ENCODE measurements at places on chromosomes 7 and 10. TPM values are rescaled to one million over a fixed set of nuclear protein-coding genes. Genes with fewer than 3 reads are reported as not detected.

DNA sequence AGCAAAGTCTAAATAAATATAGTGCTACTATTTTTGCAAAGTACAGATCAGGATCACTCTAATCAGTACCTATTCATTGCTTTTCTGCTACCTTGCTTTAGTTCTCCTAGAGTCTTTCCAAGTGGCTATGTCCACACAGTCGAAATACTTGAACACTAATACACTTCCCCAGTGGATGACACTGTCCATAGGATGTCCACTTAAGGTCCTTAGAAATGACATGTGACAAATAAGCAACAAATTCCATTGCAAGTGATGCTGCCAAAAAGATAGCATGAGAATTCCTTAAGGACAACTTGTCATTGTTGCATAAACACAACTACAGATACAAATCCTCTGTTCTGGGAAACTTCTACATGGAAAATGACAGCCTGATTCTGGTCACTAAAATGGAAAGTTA is 93.6 kb downstream of the ANK3 start:
- DNase-seq = no peak

- DNase-seq = no peak
Observed at GRCh38 chr10:61798713-61799112, 102.8 kb upstream of the ARID5B start.

DNA sequence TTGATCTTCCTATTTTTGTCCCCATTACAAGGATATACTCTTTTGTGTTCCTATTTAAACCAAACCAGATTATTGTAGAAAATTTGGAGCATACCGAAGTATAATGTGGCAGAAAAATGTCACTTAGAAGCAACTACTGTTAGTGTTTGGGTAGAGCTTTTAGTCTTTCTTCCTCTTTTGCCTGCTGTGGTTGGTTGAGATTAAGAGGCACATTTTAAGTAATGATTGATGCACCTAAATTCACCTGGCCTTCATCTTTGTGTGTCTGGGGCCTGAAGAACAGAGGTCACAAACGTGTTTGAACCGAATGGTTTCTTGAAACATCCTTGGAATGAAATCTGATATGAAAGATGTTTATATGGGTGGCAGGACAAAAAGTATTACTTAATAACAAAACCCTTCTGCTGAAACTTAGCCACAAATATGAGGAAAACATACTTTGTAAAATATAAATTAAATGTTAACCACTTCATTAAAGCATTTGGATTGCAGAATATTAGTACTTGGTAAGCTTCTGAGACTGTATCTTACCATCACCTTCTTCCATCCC is 2.6 kb downstream of the BPGM start:
- no peak for DNase-seq

DNA sequence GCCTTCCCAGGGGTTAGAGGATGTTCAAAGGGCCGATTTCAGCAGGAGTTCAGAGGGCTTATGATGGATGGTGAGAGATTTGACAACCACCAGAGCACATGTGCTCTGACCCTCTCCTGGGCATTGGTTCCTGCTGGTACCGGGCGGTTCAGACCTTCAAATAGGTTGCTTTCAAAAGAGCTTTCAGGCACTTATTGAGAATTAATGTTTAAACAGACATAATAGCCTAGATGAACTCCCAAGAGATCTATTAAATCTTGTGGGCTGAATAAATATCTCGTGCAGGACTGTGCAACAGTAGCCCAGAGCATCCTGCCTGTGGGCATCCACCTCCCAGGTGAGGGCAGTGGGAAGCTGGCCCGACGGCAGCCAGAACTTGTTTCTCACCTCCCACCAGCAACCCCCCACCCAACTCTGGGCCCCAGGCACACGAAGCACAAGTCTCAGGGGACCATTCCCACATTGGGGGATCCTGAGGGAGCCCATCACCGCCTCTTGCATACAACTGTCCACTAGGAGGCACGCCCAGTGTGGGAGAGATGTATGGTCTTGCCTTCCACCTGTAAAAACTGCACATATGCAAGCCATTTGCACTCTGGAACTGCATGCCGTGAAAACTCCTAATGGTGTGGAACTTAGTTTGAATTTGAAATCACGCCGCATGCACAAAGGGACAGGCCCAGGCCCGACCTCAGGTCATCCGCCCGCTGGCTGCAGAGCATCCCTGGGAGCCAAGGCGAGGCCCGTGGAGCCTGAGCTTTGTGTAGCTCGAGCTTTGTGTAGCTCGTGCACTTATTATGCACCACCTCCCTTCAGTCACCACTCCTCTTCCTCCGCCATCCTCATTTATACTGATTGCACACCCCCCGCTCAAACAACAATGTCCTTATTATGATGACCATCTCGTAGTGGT is 147.8 kb downstream of the ADCY1 start:
- DNase-seq = no peak

DNA sequence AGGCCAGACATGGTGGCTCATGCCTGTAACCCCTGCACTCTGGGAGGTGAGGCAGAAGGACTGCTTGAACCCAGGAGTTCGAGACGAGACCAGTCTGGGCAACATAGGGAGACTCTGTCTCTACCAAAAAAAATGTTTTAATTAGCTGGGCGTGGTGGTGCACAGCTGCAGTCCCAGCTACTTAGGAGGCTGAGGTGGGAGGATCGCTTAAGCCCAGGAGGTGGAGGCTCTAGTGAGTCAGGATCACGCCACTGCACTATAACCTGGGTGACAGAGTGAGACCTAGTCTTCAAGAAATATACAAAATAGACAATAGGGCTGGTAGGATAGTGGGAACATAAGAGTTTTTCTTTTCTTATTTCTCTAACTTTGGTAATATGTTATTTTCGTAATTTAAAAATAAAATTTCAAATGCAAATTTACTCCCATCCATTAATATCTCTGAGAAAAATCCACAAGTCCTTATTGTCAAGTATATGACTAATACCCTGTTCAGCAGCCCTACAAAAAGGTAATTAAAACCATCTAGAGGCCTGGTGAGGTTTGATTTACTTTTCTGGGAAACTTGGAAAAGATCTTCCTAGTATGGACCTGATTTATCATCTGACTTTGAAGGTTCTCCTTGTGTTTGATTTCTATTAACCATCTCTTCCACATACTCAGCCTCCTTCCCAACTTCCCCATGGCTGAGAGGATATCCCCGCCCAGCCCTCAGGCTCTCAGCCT is 50.0 kb downstream of the CREB3L2 start:
- DNase-seq = no peak

GRCh38 chr7:106978425-106979420 is 65.8 kb upstream of the PRKAR2B start:
- no peak for DNase-seq

HGF gene
- total RNA-seq = not detected

WIPF3 gene
- total RNA-seq = 0.50 TPM

Measured in mammary epithelial cell (primary cell).